GM12865 (cell line): ENCODE measurements at places on chromosomes 1 and 21.

- no peak for DNase-seq
Measured at GRCh38 chr1:93919780-93920179, 10.6 kb upstream of the GCLM start.

DNA sequence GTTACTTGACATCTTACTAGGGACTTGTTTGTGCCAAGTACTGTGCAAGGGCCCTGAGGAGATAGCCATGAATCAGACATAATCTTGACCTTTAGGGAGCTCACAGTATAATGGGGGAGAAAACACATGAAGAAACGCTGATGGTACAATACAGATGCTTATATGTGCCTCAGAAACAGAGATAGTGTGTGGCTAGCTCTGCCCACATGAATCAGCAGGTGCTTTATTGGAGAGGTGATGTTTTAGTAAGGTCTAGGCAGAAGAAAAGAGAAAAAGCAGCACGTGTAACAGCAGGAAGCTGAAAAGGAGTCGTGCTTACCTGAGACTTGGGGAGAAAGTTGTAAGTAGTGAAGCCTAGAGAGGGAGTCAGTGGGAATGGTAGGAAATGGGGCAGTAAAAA is 60.6 kb upstream of the LMO4 start:
- no peak for DNase-seq

- DNase-seq = no peak
Measured at GRCh38 chr1:205340676-205341075, 16.0 kb downstream of the KLHDC8A start.

GRCh38 chr1:227006226-227006796 is 66.2 kb downstream of the COQ8A start:
- DNase-seq = peak; percentile 68

DNA sequence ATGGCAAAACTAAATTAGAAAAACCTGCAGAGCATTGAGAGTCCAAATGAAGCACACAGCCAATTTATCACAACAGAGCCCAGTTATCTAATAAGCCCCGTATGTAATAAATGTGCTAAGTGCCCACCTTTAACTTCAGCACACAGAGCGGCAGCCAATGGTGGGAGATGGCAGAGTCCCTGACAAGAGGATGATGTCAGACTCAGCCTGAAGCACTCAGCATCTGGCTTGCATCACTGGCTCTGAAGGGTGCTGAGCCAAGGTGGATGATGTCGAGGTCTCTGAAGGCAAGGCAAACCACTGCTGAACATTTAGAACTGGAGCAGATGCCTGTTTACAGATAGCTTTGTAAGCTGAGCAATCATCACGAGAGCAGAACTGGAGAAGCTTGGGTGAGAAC is 118.3 kb downstream of the NUF2 start:
- DNase-seq = no peak

- DNase-seq = no peak
Measured at GRCh38 chr1:161074676-161075368, 5.1 kb upstream of the ARHGAP30 start.

DNA sequence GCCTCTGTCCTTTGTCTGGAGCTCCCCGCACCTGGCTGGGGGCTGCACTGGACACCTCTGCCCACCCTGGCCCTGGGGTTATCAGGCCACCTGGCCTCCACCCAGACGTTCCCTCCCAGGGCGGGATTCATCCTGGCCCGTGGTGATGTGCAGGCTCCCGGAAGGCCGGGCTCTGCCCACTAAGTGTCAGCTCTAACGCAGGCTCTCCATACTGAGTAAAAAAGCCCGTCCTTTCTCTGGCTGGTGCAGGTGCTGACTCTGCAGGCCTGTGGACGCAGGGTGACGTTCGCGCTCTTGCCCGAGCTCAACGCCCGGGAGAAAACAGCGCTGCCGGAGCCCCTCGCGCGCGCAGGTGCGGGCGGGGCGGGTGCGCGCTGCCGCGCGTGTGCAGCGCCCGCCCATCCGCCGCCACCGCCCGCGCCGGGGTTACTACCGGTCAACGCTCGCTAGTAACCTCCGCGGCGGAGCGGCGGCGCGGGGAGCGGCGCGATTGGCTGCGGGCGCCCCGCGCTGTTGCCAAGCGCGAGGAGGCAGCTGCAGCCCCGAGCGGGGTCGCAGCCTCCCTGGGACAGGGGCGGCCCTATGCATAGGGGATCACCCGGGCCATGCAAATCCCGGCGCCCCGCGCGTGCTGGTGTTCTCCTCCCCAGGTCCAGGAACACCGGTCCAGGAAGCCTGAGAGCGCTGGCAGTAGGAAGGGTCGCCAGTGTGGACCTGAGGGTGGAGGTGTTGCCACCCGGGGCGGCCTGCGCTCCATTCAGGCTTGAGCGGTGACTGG is 15.7 kb downstream of the ABCG1 start:
- DNase-seq = peak; percentile 87

- DNase-seq = no peak
Measured at GRCh38 chr1:156463874-156464273, 36.7 kb downstream of the MEF2D start.

- DNase-seq = no peak
Measured at GRCh38 chr1:5151511-5151910, 497.1 kb downstream of the AJAP1 start.

DNA sequence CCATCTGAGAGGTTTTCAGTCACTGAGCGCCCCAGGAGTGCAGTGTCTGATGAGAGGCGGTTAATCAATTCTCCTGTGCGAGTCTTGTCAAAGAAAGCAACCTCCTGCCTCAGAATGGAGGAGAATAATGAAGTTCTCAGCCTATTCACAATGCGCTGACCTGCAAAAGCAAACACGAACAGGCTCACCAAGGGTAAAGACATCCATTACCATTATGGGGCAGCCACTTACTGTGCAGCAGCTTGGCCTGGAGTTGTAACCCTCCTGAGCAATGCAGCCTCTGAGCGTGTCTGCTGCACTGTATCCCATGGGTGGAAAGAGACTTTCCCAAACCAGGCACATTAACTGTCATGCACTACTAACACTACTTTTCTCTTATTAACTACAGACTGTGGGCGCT is 11.0 kb downstream of the ABCB10 start:
- DNase-seq = no peak
